ENCODE measurements at places on chromosomes 4 and X.

GRCh38 chr4:174365018-174365587 is 81.4 kb downstream of the CEP44 start:
- no peak for DNase-seq

- DNase-seq: no peak
These were observed 1.1 kb downstream of the DOCK11 start for GRCh38 chrX:118496763-118497079.

- no peak for DNase-seq
These were observed 1.2 kb downstream of the AASDH start for GRCh38 chr4:56386091-56386490.

- DNase-seq: no peak
These were observed 51.5 kb upstream of the PRPS1 start for GRCh38 chrX:107576841-107577240.

DNA sequence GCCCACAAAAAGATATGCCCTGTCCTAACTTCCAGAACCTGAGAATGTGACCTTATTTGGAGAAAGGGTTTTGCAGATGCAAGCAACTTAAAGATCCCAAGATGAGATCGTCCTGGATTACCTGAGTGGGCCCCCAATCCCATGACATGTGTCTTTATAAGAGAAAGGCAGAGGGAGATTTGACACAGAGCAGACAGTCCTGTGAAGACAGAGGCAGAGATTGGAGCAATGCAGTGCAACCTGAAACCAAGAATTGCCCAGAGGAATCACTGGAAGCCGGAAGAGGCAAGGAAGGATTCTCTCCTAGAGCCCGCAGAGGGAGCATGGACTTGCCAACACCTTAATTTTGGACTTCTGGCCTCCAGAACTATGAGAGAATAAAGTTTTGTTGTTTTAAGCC is 171.5 kb downstream of the SMIM20 start:
- DNase-seq: no peak

- DNase-seq: no peak
These were observed 110.6 kb upstream of the CBR4 start for GRCh38 chr4:169120624-169121023.

- no peak for DNase-seq
These were observed 103.7 kb downstream of the AKAP4 start for GRCh38 chrX:50097071-50097470.

DNA sequence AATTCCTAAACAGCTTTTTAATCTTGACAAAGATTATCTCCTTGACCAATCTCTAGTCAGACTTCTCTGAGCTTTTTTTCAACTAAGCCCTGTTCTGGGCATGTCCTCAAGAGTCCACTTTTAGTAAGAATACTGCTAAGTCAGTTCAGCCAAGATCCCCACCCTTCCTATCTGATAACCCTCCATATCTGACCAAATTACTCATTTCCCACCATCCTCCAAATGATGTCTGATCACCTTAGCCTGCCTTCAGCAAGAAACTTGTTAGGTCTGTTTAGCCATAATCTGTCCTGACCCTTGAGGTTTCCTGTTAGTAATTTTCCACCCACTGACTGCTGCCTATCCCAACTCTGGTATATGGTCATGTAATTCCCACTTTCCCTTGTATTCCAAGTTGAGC is 65.2 kb downstream of the FAM13A start:
- DNase-seq: no peak
